Activated CD4-positive, CD25-positive, alpha-beta regulatory T cell treated with anti-CD3 and anti-CD28 coated beads, Interleukin-2, amount 50 U/mL, for 24 hours (primary cell): ENCODE measurements at places on chromosomes 7 and 10.

DNA sequence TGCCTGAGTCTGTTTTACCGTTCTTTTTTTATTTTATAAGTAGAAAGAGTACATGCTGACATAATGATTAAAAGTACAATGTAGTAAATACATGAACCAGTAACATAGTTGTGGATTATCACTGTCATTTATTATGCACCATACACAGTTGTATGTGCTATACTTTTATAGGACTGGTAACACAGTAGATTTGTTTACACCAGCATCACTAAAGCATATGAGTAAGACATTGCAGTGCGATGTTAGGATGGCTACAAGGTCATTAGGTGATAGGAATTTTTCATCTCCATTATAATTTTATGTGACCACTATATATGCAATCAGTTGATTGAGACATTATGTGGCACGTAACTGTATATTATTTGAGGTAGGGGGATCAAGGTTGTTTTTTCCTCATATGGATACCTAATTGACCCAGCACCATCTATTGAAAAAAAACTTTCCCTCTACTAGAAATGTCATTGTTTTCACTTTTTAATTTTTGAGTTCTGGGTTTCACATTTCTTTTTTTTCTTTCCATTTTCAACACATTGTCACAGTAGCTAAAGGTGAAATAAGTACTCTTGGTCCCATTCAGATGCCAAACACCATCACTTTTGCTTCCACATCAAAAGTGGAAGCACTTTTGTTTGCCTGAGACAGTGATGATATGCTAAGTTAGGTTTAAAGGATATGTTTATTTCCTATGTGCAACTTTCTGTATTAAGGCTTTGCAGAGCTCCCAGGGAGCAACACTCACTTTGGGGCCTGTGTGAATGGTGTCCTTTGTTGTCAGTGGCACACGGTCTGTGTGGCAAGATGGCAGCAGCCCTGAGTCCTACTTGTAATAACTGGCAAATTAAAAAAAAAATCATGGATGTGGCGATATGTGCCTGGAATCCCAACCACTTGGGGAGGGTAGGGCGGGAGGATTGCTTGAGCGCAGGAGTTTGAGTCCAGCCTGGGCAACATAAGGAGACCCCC lies 17.1 kb downstream of the UBE2D1 start:
- no peak for ATAC-seq

GRCh38 chr7:144975882-144976281 lies 140.0 kb upstream of the TPK1 start:
- ATAC-seq = no peak

- no peak for ATAC-seq
These were observed 98.2 kb downstream of the KIAA1217 start for GRCh38 chr10:24307116-24307515.

GRCh38 chr10:45447416-45447815 lies 73.4 kb downstream of the ALOX5 start:
- ATAC-seq = no peak

GRCh38 chr7:45712057-45712689 lies 138.0 kb downstream of the ADCY1 start:
- ATAC-seq = no peak

DNA sequence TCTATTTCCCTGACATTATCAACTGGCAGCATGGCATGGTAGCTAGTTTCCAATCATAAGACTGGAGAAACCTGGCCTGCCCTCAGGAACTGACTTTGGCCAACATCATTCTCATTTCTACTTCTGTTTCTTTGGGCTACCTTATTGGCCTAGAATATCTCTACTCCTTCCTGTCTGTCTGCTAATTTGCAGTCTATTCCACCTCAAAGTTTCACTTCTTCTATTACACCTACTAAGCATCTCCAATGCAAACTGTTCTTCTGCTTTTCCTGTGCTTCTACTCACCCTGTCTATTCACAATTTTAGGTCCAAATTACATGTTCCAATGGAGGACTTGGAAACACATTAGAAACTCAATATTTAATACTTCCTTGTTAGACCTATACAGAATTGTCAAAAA lies 65.6 kb downstream of the ZNF503 start:
- ATAC-seq = no peak

DNA sequence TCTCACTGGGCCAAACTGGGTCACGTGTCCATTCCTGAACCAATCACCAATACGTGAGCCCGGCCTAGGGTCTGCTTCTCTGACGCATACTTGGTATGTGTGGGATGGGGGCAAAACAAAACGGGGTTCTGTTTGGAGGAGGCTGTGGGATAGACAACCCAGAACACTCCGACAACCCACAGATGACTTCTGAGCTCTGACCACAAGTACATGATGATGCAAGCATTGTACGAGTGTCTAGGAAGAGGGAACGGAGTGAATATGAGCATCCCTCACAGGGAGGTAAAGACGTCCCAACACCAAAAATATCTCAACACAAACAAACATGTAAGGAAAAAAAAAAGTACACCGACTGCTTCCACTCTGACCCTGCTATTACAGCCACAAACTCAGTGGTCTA lies 5.6 kb downstream of the DAGLB start:
- no peak for ATAC-seq
